ENCODE measurements at places on chromosomes 13 and 19. TPM values are rescaled to one million over a fixed set of nuclear protein-coding genes. Genes with fewer than 3 reads are reported as not detected.

The ZNF93 gene
- total RNA-seq: 29.3 TPM

The ZSCAN4 gene
- not detected for total RNA-seq

The TIMM29 gene
- 27.9 TPM for total RNA-seq

The CACNG8 gene
- 0.25 TPM for total RNA-seq

The C1QTNF9B gene
- total RNA-seq: not detected

The ZNF665 gene
- 4.6 TPM for total RNA-seq

The CEACAM7 gene
- total RNA-seq: not detected

- no peak overlapping the region for H3K27ac ChIP-seq
- no peaks in the 10 kb centered on the region for H3K36me3 ChIP-seq
- H3K4me1 ChIP-seq: no peaks in the 10 kb centered on the region
- DNase-seq: no peak
- H3K4me3 ChIP-seq: no peak overlapping the region
Measured at GRCh38 chr19:41843371-41843770, 1.1 kb downstream of the LYPD4 start.

DNA sequence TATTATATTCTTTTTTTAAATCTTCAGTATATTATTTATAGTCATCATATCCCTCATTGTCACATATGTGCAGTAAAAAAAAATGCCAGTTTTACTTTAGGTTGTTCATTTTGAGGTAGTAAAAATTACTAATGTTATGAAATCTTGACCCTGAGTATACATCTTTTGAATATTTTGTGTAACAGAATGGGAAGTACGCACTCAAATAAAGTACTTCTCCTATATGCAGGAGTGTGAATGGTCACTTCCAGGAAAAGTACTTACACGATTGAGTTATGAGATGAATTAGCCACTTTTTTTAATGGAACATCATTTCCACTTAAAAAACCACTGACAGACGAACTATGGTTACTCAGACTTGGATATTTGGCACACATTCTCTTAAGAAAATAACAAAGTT is 58.5 kb downstream of the C13orf42 start:
- H3K27ac ChIP-seq: no peak overlapping the region
- H3K4me1 ChIP-seq: no peaks in the 10 kb centered on the region
- no peaks in the 10 kb centered on the region for H3K36me3 ChIP-seq
- H3K4me3 ChIP-seq: no peak overlapping the region

DNA sequence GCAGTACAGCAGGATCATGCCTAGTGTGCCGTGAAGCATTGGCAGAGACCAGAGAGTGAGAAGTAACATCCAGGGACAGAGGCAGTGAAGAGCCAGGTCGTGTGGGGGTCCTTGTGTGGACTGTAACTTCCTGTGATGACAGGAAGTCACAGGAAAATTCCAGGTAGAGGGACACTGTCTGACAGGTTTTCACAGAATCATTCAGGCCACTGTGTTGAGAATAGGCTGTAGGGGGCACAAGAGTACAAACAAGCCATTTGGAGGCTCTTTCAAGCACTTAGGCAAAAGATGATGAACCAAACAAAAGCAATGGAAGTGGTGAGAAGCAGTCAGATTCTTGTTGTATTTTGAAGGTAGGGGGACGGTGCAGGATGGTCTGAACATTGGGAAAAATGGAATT is 46.4 kb downstream of the N4BP2L1 start:
- peak; percentile 73 for DNase-seq
- peaks cover 40% of the 10 kb centered on the region for H3K36me3 ChIP-seq
- H3K27ac ChIP-seq: no peak overlapping the region
- H3K27me3 ChIP-seq: no peaks in the 10 kb centered on the region
- H3K4me1 ChIP-seq: no peaks in the 10 kb centered on the region
- H3K4me3 ChIP-seq: no peak overlapping the region

- no peaks in the 10 kb centered on the region for H3K4me1 ChIP-seq
- DNase-seq: no peak
- no peak overlapping the region for H3K27ac ChIP-seq
- H3K4me3 ChIP-seq: no peak overlapping the region
- no peaks in the 10 kb centered on the region for H3K36me3 ChIP-seq
Measured at GRCh38 chr19:50759886-50760285, 10.4 kb upstream of the GPR32 start.

DNA sequence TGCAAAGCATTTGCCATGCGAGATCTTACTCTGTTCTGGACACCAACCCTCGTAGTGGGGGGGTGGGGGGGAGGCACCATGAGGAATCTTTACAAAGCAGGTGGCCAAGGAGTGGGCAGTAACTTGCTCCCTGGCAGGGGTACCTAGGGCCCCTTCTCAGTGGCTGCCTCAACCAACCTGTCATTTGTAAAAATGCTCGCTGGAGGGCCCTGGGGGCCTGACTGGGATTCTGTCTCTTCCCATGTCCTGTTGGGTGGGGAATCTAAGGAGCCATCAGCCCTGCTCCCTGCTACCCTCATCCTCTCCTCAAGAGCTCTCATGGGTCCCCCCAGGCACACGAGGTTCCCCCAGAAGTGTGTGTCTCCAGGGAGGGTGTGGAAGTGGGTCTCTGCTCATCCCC is 1.5 kb downstream of the KCNN1 start:
- peaks cover 13% of the 10 kb centered on the region for H3K27me3 ChIP-seq
- no peak overlapping the region for H3K27ac ChIP-seq

- H3K27me3 ChIP-seq: no peaks in the 10 kb centered on the region
- H3K36me3 ChIP-seq: no peaks in the 10 kb centered on the region
- no peak overlapping the region for H3K27ac ChIP-seq
- no peak overlapping the region for H3K4me3 ChIP-seq
- DNase-seq: no peak
Measured at GRCh38 chr19:14425696-14426138, 6.6 kb upstream of the DDX39A start.

DNA sequence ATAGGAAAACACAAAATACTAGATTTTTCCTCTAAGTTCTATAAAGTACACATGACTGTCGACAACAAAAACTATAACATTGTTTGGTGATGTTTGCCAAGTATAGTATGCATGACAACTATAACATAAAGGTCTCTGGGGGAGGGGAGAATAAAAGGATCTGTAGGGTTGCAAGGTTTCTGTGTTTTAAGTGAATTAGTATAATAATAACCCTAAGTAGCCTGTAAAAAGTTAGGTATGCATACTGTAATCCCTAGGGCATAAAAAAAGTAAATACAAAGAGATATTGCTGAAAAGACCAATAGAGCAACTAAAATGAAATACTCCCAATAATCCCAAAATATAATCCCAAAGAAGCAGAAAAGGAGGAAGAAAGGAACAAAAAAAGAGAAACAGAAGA is 14.6 kb downstream of the MYCBP2 start:
- no peak for DNase-seq
- H3K27me3 ChIP-seq: no peaks in the 10 kb centered on the region
- no peak overlapping the region for H3K4me3 ChIP-seq
- H3K27ac ChIP-seq: no peak overlapping the region

- DNase-seq: no peak
- H3K27ac ChIP-seq: no peak overlapping the region
- H3K36me3 ChIP-seq: no peaks in the 10 kb centered on the region
- no peak overlapping the region for H3K4me3 ChIP-seq
- H3K27me3 ChIP-seq: no peaks in the 10 kb centered on the region
Measured at GRCh38 chr13:42733046-42733445, 48.3 kb upstream of the FAM216B start.

DNA sequence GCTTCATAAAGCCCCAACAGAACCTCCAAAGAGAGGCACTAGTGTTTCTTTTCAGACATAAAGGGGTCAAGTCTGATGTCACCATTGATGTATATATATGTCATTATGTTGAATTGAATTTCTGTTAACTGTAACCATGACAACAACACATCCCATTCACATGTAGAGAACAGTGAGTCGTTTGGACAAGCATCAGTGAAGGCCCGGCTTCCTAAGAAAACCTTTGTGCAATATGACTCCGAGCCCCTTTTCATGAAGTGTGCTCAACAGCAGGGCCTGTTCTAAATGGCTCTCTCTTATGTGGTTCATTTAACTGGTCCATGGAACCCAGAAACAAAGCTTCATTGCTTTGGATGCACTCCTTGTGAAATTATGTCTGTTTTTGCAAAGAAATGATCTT is 67.2 kb upstream of the UBL3 start:
- H3K4me3 ChIP-seq: no peak overlapping the region
- H3K4me1 ChIP-seq: no peaks in the 10 kb centered on the region
- peak overlapping the region; percentile 63 for H3K27ac ChIP-seq
- H3K27me3 ChIP-seq: no peaks in the 10 kb centered on the region

GRCh38 chr13:102769679-102770078 is 3.9 kb downstream of the TEX30 start:
- no peak for DNase-seq
- H3K4me3 ChIP-seq: no peak overlapping the region
- no peaks in the 10 kb centered on the region for H3K4me1 ChIP-seq
- H3K36me3 ChIP-seq: peaks cover 17% of the 10 kb centered on the region

GRCh38 chr13:80245162-80245733 is 95.7 kb downstream of the SPRY2 start:
- no peaks in the 10 kb centered on the region for H3K36me3 ChIP-seq
- no peak for DNase-seq
- H3K27me3 ChIP-seq: no peaks in the 10 kb centered on the region
- H3K4me1 ChIP-seq: peaks cover 4% of the 10 kb centered on the region
- H3K27ac ChIP-seq: no peak overlapping the region

DNA sequence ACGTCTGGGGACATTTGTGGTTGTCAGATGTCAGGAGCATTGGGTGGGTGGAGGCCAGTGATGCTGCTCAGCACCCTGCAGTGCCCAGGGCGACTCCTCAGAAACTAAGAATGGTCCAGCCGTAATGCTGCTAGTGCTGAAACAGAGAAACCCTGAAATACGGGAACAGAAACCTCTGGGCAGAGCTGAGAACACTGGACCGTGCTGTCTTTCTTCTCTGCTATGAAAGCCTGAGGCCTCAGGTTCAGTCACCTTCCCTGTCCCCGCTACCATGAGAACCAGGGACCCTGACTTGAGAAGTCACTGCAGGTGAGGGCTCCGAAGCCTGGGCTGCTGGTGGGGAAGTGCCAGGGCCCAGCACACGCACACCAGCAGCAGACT is 13.4 kb downstream of the CAPS start:
- DNase-seq: no peak
- H3K36me3 ChIP-seq: peaks cover 89% of the 10 kb centered on the region
- no peaks in the 10 kb centered on the region for H3K27me3 ChIP-seq
- no peak overlapping the region for H3K4me3 ChIP-seq
- no peak overlapping the region for H3K27ac ChIP-seq

DNA sequence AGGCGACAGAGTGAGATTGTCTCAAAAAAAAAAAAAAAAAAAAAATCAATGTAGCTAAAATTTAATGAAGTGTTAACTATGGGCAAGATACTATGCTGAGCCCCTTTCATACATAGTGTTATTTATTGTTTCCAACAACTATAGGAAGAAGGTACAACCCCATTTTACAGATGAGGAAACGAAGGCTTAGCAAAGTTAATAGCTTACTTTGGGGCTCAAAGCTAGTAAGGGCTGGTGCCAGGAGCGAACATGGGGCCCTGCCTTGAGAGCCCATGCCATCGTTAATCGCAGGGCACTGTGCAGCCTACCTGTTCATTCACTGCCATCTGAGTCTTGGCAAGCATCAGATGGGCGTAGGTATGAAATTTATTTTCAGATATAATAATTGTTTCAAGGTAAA is 1.9 kb upstream of the FRY start:
- H3K27me3 ChIP-seq: peaks cover 5% of the 10 kb centered on the region
- no peak for DNase-seq
- no peaks in the 10 kb centered on the region for H3K36me3 ChIP-seq
- H3K4me1 ChIP-seq: peaks cover 11% of the 10 kb centered on the region
- no peak overlapping the region for H3K4me3 ChIP-seq

DNA sequence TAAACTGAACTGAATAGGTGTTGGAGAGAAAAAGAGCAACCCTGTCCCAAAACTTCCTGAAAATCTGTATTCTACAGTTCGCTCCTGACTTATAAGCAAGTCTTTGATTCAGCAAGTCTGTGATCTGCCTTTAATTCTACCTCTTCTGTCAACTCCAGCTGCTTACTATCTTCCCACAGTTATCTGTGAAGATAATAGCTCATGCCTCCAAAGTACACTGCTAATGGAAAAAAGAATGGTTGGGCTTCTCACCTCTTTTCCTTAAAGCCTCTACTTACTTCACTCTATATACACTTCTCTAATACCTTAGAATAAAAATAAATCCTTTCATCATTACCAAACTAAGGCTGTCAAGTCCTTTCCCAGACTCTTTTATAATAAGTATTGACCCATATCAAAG is 391.5 kb upstream of the MIR17HG start:
- no peaks in the 10 kb centered on the region for H3K36me3 ChIP-seq
- H3K27ac ChIP-seq: no peak overlapping the region
- H3K4me3 ChIP-seq: peak overlapping the region; percentile 19
- DNase-seq: no peak

DNA sequence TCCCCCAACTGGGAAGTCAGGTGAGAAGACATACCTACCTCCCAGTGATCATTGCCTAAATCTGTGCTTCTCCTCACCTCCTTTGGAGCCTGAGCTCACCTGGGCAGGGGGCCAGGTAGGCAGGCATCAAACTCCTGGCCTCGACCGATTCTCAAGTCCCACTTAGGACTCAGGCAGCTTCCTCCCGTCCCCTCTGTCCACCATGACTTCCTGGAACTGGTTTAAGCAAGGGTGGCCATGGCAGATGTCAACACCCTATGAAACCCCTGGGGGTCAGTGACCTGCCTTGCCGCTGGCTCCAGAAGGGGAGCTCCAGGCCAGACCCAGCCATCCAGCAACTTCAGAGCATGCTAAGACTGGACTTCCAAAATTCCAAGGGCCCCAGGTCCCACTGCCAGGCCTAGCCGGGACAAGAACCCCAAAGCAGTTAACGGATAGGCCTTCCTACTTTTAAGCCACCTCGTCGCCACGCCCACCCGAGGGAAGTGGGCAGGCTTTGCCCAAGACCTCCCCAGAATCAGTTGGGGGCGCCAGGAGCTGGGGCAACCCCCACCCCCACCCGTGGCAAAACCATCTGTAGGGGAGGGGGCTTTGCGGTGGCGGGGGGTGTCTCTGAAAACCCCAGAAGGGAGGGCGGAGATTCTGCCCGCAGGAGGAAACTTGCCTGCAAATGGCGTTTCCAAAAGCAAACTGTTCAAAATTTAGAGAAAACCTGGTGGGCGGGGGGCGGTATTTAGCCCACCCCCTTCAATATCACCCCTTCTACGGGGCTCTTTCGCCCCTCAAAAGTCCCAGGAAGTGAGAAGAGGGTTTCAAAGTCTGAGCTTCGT is 657 bp downstream of the PLIN3 start:
- H3K4me1 ChIP-seq: no peaks in the 10 kb centered on the region
- no peak overlapping the region for H3K27ac ChIP-seq
- no peaks in the 10 kb centered on the region for H3K27me3 ChIP-seq
- peak overlapping the region; percentile 94 for H3K4me3 ChIP-seq

DNA sequence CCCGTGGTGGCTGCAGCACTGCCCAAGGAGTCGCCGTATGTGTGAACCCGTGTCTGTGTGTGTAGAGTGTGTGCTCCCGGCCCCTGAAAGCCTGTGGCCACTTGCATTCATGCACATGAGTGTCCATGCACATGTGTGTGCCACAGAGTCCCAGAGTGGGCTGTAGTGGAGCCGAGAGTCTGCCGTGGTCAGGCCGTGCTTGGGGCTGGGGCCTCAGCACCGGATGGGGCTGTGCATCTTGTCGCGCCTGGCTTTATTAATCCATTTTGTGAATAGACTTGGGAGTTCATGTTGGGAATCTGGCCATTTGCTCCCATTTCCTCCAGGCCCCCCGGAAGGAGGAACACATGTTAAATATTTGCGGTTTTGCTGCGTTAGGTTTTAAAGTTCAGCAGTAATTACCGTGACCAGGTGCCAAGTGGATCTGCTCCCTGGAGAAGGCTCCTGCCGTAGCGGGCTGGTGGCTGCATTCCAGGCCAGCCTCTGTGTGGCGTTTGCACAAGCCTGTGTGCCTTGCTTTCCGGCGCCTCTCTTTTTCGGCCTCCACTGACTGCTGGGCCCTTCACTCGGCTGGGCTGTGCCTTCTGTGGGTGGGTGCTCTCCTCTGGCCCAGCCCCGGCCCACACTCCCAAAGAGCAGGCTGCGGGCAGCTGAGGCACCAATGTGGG is 69.2 kb upstream of the KCTD15 start:
- H3K27me3 ChIP-seq: no peaks in the 10 kb centered on the region
- H3K36me3 ChIP-seq: no peaks in the 10 kb centered on the region
- H3K4me3 ChIP-seq: no peak overlapping the region
